ENCODE measurements at places on chromosomes 5 and 9. TPM values are rescaled to one million over a fixed set of nuclear protein-coding genes. Genes with fewer than 3 reads are reported as not detected.

- DNase-seq: no peak
Observed at GRCh38 chr5:157167214-157167621, 1.2 kb upstream of the GARIN3 start.

The NXNL2 gene
- 0.70 TPM for total RNA-seq

The MLANA gene
- not detected for total RNA-seq

- DNase-seq: no peak
Observed at GRCh38 chr9:30722065-30722464, 1662.4 kb upstream of the ACO1 start.

The MARCHF11 gene
- total RNA-seq: not detected

DNA sequence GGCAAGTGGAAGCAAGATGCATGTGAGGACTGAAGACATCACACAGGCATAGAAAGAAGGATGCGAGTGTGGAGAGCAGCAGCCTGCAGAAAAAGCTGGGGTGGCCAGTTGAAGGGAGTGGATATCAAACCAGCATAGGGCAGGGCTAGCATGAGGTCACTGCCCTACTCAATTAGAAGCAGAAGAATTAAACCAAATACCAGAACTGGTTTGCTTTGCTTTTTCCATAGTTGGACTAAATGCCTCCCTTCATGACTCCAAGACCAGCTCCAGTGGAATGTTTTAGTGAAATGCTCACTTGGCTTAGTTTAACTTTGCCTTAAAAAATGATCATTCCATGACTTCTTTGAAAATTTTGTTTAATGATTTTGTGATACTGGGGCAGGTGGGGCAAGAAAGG is 45.8 kb downstream of the TMEM167A start:
- no peak for DNase-seq

- no peak for DNase-seq
Observed at GRCh38 chr9:88289532-88289931, 98.7 kb upstream of the SPIN1 start.

The GFI1B gene
- not detected for total RNA-seq

The ACTBL2 gene
- total RNA-seq: not detected

The FCN1 gene
- 3.1 TPM for total RNA-seq

The SPAAR gene
- 1.9 TPM for total RNA-seq

GRCh38 chr5:96297867-96298266 is 135.2 kb downstream of the PCSK1 start:
- no peak for DNase-seq

GRCh38 chr5:111507276-111507675 is 5.1 kb downstream of the STARD4 start:
- no peak for DNase-seq

The TMC1 gene
- 3.5 TPM for total RNA-seq

DNA sequence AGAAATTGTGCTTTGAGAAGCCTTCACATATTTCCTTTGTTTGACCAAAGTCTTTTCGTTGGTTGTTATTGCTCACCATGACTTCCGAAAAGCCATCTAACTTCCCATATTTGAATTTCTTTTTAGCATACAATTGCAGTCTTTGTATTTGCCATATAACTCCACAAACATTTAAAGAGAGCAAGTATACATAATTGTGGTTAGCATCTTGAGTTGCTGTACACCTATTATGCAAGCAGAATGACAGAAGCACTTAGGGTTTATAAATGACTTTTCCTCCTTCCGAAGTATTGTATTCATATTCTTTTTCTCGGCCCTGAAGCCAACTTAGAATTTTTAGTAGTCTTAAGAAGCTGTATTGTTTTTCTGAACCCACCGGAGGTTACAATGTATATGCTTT is 250.4 kb downstream of the RFK start:
- no peak for DNase-seq

The ZFP2 gene
- 3.0 TPM for total RNA-seq

Data from ureter (tissue), 1 donor.